ENCODE measurements at places on chromosomes 3 and 15. TPM values are rescaled to one million over a fixed set of nuclear protein-coding genes. Genes with fewer than 3 reads are reported as not detected.

DNA sequence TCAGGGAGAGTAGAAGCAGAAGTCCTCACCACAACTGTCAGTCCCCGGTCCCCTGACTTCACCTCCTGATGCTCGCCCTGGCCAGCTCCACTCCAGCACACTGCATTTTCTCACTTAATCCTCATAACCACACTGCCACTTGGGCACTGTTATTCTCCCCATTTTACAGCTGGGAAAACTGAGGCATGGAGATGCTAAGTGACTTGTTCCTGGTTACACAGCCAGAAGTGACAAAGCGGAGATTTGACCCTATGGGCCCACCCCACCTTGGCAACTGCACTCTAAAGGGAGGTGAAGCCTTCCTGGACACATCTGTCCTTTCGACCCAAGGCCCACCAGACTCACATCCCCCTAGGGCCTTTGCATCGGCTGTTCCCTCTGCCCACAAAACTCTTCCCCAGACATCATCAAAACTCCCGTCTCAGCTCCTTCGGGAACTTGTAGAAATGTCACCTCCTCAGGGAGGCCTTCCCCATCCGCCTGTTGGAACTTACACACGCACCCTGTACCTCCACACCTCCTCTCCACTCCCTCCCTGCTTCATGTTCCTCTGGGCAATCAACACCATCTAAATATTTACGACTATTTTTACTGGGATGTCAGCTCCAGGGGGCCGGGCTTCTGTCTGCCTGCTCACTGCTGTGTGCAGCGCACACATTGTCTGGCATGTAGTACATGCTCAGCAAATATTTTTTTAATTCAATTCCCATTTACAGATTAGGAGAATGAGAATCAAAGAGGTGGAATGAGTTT, 3.1 kb downstream of the GRIP2 start:
- DNase-seq = no peak

GRCh38 chr15:71357321-71357732, 242.1 kb downstream of the THSD4 start:
- no peak for DNase-seq

GRCh38 chr3:156030723-156031122, 89.7 kb upstream of the KCNAB1 start:
- DNase-seq = no peak

DNA sequence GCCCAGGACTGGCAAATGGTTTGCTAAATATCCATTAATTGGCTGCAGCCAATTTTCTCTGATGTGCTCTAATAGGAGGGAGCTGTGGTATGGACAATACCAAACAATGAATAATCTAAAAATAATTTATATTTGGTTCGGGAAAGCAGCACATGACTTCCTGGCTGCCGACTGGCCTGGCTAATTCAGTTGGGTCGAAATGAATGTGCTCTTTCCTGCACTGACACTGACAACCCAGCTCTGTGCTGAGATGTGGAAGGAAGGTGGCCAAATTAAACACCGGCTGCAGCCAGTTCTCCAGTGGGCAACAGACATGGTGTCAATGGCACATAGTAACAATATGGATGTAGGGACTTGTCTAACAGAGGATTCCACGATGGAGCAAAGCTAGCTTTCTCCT, 21.1 kb upstream of the COLQ start:
- DNase-seq = no peak

DNA sequence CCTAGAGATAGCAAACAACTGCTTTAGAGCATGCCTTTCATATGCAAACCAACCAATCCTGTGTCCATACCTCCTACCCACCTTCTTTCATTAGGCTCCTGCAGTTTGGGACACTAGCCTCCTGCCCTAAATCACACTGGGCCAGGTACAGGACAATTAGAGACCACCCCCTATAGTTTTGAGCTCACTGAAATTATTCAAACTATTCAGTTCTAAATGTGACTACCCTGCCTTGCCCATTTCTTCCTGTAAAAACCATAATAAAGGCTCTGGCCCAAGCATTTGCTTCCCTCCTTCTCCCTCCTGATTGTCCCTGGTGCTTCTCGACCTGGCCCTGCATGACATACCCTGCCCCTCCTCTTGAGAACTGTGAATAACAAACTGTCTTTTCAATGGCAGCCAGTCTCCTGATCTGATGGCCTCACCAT, 31.4 kb upstream of the LRIG1 start:
- DNase-seq = no peak

GRCh38 chr15:90496791-90497190, 32.9 kb upstream of the CRTC3 start:
- DNase-seq = no peak

GRCh38 chr15:39172380-39173281, 408.2 kb upstream of the THBS1 start:
- no peak for DNase-seq

DNA sequence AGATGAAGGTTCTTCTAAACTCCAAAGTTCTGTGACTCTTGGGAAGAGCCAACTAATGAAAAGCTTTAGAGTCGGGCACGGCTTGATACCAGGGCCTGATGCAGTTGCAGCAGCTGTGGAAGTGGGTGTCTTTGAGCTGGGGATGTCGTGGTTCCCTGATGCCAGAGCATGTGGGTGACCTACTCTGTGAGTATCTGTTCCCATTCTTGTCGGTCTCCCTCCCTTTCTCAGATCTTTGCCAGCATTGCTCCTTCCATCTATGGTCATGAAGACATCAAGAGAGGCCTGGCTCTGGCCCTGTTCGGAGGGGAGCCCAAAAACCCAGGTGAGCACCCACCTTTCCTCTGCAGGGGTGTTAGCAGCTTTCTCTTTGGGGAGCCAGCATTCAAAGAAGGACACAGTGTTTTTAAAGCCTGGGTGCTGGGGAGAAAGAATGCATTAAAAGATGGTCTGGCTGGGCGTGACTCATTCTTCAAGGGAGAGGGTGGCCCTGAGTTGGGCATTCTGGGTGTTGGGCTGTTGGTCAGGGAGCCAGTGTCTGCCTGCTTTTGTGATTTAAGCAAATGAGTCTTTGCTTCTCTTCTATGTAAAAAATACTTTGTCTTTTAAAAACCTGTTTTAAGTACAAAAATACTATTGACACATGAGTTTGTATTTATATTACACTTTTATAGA, 13.2 kb upstream of the PODXL2 start:
- no peak for DNase-seq

DNA sequence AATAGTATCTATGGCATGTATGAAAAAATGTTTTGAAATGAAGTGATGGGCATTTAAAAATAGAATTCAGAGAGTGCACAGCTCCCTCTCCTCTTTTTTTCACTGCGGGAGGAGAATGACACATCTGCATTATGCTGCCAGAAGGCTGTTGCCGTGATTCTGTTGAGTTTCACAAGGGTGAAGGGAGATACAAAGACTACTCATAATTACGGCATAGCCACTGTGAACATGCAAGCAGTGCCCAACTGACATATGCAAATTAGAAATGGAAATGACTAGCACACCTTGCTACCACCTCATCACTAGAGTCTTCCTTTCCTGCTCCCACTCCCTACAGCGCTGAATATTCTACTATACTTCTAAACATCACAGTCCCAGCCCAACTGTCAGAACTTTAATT, 20.1 kb downstream of the IFT57 start:
- no peak for DNase-seq

Gene SATB1
- 27.4 TPM for total RNA-seq

Gene MCTP2
- 17.2 TPM for total RNA-seq
